NCI-H146 (cell line): ENCODE measurements at places on chromosomes 6 and 20.

DNA sequence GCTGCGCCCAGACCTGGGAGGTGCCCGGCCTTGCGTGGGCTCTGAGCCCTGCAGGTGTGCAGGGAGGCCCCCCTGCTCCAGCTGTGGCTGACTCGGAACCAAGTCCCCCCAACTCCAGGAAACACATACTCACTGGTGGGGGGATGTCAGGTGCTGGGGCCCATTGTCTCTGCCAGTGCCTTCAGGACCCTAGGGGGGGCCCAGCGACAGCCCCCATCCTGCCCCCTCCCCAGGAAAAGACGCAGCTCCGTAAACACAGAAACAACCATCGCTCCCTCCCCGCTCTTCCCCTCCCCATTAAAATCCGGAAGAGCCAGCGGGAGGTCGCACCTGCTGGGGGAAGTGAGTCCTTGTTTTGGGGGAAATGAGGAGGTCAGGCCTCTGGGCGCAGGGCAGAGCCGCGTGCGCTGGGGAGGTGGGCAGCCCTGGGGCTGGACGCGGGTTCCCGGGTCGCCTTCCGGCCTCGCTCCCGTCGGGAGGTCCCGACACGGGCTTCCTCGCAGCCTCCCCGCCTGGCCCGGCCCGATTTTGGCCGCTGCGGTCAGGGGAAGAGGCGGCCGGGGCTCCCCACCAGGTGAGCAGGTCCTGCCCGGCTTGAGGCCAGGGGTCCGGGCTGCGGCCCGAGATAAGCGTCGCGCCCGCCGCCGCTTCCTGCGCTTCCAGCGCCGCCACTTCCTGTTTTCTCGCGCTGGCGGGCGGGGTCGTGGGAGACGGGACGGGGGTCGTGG is 6.2 kb downstream of the C20orf204 start:
- DNase-seq: peak; percentile 29

GRCh38 chr20:63212792-63213191 is 3.1 kb downstream of the YTHDF1 start:
- no peak for DNase-seq

GRCh38 chr6:129206821-129207220 is 323.9 kb downstream of the LAMA2 start:
- DNase-seq: peak; percentile 71

GRCh38 chr20:38114353-38114791 is 50.7 kb downstream of the TGM2 start:
- no peak for DNase-seq

DNA sequence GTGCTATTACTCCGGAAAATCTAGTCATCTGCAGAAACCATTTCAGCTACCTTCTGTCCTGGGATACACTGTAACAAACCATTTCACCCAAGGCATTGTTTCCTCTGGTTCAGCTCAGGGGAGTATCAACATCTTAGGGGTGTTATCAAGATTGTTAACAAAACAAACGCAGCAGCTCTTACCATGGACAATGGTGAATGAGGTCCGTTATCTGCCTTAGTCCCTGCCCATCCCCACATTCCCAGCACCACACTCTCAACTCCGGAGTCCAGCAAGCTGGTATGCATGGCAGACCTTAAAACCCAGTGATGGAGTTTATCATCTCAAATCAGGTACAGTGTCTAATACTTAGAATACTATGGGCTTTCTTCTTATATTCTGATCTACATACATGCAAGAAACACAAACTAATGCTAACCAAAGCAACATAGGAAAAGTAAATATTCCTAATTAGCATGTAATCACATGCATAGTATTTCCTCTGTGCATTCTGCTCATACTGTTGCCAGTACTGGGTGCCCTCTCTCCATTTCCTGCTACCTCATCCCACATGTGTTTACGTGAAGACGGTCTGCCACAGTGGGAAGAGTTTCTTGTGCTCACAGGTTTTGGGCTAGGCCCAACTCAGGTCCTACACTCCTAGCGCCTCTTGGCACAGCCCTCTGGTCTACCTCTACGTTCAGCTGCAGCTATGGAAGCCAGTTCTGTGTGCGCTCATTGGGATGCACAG is 123.9 kb downstream of the DTNBP1 start:
- DNase-seq: no peak

DNA sequence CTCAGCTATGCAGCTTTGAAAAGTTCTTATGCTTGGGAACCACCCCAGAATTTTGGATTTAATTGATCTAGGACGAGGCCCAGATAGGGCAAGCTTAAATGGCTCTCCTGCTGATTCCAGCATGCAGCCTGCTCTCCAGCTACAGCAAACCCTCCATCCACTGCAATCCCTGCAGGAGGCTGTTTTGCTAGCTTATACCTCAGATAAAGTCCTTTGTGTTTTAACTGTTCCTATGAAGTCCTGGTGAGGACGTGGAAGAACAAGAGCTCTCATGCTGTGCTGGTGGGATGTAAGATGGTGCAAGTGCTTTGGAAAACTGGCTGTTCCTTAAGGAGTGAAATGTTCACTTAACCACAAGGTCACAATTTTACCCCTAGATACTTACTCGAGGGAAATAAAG is 25.5 kb upstream of the NXT1 start:
- no peak for DNase-seq

GRCh38 chr20:56043227-56043626 is 37.9 kb upstream of the CBLN4 start:
- no peak for DNase-seq

DNA sequence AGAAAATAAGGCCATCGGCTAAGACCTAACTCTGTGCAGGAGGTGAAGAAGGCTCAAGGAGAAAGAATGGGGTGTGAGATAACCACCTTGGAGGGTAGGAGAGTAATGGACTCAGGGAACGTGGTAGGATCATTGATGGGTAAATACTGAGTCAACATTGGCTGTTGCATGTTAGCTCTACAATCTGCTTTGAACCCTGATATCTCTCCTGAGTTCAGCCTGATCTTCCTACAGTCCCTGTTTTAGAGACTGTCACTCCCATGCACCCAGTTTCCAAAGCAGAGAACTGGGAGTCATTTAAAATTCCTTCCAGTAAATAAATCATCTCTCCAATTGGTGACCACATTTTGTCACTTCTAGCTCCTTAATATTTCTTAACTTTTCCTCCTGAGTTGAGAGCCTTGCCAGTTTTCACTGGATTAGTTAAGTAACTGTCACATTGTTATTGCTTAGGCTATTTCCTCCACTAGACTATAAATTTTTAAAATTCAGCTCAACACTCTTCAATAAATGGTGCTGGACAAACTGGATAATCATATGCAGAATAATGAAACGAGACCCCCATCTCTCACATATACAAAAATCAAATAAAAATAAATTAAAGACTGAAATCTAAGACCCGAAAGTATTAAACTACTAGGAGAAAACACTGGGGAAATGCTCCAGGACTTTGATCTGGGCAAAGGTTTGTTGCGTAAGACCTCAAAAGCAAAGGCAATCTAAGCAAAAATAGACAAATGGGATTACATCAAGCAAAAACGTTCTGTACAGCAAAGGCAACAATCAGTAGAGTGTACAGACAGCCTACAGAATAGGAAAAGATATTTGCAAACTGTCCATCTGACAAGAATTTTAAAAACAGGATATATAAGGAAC is 138.9 kb upstream of the TMEM170B start:
- DNase-seq: no peak

DNA sequence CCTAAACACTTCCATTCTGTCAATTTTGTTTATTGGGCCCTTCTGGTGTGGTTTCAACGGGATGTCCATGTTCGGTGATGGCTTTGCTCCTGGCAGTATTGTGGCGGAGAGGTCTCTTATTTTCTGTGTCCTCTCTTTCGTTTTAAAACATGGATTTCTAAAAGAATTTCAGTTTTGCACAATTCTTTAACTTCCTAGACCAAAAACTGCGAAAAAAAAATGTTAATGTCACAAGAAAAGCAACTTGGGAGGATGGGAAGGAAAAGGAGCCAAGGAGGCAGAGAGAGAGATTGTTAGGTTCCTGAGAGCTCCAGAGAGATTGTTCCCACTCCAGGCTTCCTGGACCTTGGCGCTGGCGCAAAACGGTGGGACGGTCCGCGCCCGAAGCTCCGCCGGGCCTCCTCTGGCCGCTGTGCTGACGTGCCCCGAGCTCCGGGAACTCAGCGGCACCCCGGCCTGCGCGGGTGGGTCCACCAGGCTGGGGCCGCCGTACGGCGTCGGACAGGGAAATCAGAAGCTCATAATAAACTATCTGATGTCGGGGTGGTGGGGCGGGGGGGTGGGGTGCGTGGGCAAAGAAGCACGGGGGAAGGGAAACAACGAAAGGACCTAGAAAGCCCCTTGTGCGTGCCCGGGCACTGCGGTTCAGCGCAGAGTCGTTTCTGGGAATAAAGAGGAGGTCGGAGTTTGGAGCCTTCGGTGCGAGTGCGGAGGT is 951 bp upstream of the OLIG3 start:
- no peak for DNase-seq

DNA sequence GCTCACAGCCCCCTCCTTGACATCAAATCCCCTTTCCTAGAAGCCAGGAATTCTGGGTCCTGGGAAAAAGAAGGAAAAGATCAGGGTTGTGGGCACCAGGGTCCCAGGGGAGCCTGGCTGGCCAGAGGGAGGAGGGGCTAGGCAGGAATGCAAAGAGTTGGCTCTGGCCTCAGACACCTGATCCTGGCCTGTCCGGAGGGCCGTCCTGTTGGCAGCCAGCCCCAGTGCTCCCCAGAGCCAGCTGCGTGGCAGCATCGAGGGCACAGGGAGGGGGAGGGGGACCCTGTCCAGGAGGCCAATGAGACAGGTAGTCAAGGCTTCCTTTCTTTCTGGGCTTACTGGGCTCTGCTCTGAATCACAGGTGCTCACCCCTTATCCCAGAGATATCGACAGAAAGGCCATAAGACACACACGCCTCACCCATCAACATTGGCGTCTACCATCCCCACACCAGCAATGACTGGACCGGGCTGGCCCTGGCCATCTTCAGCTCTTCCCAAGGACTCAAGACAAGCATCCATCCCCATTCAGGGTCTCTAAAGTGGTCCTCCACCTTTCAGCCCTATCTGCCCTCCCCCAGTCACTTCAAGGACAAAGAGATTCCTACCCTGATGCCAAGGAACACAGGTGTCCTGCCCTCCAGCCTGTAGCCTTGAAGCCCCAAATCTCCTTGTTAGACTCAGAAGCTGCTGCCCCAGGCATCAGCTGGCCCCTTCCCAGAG is 723 bp downstream of the COL11A2 start:
- no peak for DNase-seq

DNA sequence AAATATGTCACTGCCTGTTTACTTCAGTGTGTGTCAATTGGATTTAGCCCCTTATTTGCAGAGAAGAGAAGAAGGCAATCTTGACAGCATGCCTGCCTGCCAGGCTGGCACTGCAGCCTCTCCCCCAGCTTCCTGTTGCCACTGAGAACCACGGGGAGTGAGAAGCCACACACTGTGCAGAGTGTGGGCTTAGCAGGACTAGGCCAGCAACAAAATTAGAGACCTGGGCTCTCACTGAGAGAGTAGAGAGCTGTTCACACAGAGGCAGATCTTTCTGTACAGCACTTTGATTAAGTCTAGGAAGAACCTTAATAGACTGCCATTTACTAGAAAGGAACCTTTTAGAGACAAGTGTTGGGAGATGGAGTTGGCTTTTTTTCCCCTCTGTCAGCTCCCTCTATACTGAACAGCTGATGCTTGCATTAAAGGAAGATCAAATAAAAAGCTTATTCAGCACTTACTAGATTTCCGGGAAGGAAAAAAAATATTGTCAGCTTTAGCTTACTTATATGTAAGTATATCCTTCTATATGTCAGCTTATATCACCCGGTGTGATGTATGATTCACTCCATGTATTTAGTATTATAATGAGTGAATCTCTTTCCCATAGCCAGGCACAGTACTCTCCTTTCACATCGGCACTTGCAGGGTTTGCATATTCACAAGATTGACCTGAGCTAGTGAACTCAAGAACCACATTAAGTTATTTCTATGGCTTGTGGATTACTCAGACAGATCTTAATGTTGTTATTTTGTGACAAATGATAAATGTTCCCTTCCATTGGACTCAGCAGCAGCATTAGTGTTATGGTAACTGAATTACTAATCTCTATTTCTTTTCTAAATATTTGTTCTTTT is 851.0 kb upstream of the EPHA7 start:
- peak; percentile 71 for DNase-seq

- DNase-seq: no peak
Observed at GRCh38 chr6:43987838-43988439, 139.3 kb downstream of the MRPL14 start.

DNA sequence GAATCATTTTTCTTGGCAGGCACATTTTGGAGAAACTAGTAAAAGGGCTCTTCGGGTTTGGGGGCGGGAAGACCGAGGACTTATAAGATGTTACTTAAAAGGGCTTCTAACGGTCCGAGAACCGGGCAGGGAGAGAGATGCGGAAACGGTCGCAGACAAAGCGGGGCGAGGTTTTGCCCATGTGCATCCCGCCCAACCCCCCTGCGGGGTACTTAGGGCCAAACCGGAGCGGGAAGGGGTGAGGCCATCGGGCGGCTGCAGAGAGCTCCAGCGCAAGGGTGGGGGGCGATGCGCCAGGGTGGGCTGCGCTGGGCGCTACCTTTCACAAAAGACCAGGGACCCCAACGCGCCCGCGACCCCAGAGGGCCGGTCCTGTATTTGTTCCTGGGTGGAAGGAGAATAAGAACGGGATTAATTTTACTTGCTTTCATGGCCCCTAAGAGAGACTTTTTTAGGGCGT is 616 bp downstream of the TUBB start:
- peak; percentile 83 for DNase-seq
